NCI-H1048 (cell line): ENCODE measurements at places on chromosomes 6 and 20.

GRCh38 chr6:87561017-87561416 is 28.8 kb downstream of the RARS2 start:
- DNase-seq = no peak

DNA sequence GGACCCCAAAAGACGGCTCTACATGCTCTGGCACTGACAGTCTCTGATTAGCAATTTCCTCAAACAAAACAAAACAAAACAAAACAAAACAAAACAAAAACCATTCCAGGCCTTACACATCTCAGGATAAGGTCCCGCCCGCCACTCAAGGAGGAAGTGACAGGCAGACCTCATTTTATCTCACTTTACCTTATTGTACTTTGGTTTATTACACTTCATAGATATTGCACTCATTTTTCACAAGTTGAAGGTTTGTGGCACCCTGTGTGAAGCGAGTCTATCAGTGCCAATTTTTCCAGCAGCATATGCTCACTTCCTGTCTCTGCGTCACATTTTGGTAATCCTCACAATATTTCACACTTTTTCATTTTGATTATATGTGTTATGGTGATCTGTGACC is 15.2 kb downstream of the ZBP1 start:
- DNase-seq = no peak

GRCh38 chr6:25961619-25962148 is 918 bp upstream of the TRIM38 start:
- no peak for DNase-seq

DNA sequence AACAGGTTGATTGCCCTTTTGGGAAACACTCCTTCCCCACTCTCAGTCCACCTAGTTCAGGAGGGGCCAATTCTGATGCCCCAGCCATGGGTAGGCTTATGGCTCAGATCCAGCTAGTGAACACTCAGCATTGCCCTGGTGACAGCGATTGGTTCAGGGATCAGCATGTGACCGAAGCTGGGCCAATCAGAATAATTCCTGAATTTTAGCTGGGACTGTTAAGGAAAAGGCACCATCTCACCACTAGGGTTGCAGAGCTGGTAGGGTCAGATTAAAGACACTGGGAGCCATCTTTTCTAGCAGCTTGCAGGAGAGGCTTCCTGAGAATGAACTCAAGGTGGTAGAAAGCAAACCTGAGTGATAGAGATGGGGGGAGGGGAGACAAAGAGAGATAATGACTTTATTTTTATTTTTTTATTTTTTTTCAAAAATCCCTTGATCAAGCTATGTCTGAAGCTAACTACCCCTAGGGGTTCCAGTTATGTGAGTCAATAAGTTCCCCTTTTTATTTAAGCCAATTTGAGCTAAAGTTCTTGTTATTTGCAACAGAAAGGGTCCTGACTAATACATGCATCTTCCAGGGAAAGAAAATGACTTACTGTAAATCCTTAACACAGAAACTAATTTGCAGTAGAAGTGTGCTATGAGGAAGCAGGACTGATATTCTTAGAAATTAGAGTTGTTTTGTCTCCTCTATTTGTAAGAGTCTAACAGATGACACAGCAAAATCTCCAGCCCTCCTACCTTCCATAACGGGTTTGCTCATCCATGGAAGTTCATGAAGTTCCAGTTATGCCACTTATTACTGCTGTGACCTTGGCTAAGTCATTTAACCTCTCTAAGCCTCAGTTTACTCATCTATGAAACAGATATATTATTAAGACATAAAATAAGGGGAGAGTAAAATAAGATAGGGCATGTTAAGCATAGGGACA is 44.7 kb downstream of the EYA2 start:
- DNase-seq = no peak

- DNase-seq = no peak
Measured at GRCh38 chr6:124887872-124888580, 74.2 kb upstream of the RNF217 start.

- DNase-seq = no peak
Measured at GRCh38 chr20:10557685-10558084, 116.1 kb downstream of the JAG1 start.

DNA sequence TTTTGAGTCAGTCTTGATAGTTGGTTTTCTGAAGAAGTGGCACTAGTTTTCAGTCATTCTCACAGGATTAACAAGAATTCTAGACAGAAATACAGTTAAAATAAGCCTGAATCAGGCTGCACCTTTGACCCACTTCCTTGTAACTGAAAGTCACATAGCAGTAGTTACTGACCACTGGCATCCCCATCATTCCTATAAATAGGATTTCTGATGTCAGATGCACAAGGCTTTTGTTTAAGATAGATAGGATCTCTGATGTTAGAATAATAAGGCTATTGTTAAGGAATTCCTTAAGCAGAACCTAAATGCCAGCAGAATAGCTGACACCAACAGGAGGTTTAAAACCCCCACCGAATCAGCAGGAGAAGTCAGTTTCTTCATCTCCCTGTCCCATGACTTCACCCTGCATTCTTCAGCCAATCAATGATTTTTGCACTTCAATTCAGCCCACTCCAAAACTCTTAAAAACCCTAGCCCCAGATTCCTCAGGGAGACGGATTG is 30.6 kb upstream of the ZBTB24 start:
- no peak for DNase-seq

GRCh38 chr6:29633534-29633905 is 537 bp upstream of the GABBR1 start:
- DNase-seq = no peak

DNA sequence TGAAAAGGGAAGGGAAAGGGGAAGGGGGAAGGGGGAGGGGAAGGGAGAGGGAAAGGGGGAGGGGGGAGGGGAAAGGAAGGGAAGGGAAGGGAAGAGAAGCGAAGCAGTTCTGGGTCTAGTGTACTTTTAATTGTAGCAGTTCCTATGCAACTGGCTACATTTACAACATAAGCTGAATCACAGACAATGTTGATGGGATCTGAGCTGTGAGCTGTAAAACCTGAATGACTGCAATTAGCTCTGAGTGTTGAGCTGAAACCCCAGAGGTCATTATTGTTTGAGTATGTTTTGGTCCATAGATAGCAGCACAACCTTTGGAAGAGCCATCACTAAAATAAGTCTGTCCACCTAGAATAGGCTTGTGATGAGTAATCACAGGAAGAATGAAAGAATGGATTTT is 7.2 kb upstream of the ABHD12 start:
- DNase-seq = no peak

GRCh38 chr20:43942667-43943285 is 28.1 kb downstream of the TOX2 start:
- DNase-seq = no peak

DNA sequence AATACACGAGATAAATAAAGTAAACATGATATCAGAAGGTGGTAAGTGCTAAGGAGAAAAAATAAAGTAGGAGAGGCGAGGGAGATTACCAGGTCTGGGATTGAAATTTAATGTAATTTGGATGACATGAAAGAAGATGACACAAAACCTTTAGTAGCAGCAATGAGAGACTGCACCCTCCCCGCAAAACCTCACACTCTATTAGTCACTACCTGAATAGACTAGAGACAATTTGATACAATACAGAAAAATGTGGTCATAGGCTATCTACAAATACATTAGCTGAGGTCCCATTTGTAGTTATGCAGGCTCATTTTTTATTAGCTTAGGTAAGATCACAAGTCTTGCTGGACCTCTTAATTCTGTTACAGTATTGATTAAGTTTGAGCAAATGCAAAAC is 125.5 kb downstream of the LRFN2 start:
- no peak for DNase-seq

DNA sequence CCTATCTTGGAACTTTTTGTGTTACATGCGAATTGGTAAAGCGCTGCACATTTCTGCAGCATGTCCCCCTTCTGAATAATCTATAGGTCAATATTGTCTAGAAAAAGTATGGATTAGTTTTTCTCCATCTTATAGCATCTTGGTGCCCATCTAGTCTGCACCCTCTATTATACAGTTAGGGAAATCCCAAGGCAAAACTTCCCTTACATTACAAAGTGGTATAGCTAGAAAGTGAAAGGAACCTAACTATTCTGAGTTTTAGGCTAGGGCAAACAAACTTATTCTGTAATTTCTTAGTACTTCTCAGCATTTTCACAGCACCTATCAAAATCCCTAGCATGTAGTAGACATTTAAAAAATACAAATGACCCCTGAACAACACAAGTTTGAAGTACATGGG is 133.5 kb upstream of the CCDC28A start:
- DNase-seq = no peak

- DNase-seq = no peak
Measured at GRCh38 chr20:23856736-23857135, 22.8 kb downstream of the CST5 start.
